Activated CD8-positive, alpha-beta memory T cell treated with anti-CD3 and anti-CD28 coated beads for 48 hours (primary cell): ENCODE measurements at places on chromosomes 1 and 21.

- peak; percentile 38 for DNase-seq
Observed at GRCh38 chr1:19209439-19209989, 552 bp downstream of the UBR4 start.

GRCh38 chr1:244349103-244349531 lies 102.6 kb downstream of the ADSS2 start:
- no peak for DNase-seq

DNA sequence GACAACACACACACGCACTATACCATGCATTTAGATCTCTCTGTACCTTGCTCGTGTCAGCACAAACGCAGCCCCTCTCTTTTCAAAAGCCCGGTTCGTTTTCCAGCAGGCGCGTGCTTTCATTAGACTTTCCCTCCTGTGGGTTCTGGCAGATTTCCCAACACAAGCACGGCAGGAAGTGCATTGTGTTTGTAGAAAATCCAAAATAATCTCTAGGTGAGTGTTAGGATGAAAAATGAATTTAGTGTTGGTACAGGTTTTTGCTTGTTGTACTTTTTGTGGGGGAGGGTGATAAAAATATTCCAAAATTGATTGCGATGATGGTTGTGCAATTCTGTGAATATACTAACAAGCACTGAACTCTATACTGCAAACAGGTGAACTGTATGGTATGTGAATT lies 54.1 kb upstream of the POFUT2 start:
- DNase-seq: no peak

DNA sequence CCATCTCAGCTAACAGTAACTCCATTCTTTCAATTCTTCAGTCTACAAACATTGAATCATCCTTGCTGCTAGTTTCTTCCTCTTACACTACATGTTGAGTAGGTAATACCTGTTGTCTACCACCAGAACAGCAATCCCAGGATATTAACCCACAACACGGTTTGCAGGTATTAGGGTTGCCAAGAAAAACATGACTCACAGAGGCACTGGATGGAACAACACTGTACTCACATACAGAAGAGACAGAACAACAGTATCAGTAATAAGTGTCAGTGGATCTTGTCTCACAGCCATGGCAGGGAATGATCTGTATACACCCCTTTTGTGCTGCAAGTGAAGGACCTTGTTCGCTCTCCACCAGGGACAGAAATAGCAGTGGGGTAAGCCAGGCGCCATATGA lies 212.1 kb downstream of the GPR52 start:
- no peak for DNase-seq

GRCh38 chr1:226497991-226498639 lies 50.4 kb upstream of the STUM start:
- no peak for DNase-seq

- no peak for DNase-seq
Observed at GRCh38 chr1:160540859-160541233, 17.8 kb upstream of the SLAMF6 start.

DNA sequence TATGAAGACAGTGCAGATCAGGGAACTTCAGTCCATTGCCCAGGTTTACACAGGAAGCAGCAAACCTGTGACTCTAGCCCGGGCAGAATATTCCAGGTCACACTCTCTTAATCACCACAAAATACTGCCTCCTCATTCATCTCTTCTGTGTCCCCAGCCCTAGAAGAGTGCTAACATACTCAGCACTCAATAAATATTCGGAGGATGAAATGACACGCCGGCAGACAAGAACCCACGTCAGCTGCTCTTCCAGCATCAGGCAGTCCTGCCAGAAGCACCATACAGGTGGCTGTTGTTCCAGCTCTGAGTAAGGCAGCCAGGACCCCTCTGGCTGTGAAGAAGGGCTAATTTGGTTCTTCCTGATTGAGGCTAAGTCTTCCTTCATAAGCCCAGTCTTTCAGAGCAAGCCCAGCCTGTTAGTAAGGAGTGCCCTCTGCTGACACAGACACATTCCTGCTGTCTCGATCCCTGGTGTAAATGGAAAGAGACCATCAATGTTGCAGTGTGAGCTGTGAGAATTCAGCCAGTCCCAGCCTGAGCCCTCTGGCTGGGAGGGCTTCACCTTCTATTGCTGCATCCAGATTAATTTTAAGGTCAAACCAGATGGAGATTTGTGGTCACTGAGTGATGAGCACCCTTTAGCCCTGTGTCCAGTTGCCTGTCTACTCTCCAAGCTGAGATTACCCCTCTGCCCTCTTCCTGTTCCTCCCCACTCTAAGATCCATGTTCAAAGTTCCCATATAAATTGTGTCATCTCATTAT lies 45.0 kb upstream of the KIRREL1 start:
- DNase-seq: no peak

DNA sequence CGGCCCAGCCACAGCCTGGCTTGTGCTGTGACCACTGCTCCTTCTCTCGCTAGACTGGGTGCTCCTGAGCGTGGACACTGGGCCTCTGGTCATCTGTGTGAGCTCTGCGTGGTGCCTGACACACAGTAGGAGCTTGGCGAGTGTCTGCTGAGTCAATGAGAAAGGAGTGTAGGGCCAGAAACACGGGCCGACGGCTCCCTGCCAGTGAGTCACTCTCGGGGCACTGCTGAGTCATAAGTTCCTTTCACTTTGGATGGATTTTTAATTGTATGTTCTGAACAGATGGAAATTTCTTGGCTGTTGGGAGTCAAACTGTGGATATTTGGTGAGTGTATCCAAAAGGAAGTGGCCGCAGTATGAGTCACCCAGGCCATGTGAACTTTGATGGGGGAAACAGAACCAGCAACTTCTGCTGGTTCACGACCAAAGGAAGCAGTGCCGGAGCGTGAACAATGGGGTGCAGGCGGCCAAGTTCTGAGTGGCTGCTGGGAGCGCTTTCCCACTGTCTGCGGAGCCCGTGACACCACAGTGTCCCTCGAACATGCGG lies 41.0 kb upstream of the COL18A1 start:
- DNase-seq: no peak

- DNase-seq: no peak
Observed at GRCh38 chr1:29986986-29987385, 736.4 kb downstream of the MATN1 start.

- no peak for DNase-seq
Observed at GRCh38 chr1:221877311-221877710, 135.4 kb upstream of the DUSP10 start.

GRCh38 chr1:118249641-118250040 lies 64.6 kb upstream of the SPAG17 start:
- no peak for DNase-seq

DNA sequence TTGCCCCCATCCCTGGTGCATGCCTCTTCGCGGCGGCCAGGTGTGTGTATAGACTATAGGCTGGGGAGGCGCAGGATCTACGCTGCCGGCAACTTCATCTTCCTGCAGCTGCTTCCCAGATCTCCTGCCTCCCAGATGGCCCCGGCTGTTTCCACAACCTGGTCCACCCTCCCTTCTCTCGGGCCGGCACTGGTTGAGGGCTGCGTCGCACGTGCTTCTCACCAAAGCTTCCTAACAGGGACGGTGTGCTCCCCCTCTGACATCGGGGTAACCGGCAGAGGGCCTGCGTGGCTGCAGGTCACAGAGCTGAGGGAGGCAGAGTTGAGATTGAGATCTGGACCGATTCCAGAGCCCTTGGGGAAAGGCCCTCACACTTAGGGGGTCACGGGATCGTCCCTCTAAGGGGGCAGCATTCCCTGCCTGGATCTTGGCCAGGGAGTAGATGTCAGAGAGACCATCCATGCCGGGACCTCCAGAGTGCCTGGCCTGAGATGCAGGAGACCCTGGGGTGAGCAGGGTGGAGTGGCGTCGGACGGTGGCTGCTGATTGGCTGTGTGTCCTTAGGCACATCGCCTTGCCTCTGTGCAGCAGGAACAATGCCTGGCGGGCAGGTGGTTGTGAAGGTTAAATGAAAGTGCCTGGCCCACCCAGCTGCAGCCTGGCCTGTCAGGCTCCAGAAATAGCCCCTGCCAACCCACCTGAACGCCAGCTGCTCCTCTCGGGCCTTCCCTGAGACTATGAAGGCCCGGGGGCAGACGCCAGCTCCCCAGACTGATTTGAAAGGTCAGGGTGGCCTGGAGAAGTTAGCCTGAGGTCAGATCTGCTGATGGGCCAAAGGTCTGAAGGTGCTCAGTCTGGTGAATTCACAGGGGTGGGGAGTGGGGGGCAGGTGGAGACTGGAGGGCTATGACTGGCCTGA lies 6.1 kb upstream of the MASP2 start:
- DNase-seq: no peak

DNA sequence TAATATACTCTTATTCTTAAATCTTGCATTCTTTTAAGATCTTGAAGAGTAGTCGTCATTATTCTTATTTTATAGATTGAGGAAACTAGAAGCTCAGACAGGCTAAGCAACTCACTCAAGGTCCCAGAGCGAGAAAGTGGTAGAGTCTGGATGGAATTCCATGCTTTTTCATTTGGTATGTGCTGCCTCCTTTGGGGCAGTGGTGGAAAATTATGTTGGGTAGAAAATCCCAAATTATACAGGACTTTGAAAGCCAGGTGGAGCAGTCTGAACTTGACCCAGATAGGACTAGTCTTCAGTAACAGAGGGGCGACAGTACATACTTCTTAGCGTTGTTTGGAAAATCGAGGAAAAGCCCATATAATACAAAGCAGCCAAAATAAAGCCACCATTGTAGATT lies 205.6 kb downstream of the ATG4C start:
- DNase-seq: no peak

GRCh38 chr1:96087719-96088118 lies 633.9 kb upstream of the PTBP2 start:
- no peak for DNase-seq
